ENCODE measurements at places on chromosomes 11 and 22.

DNA sequence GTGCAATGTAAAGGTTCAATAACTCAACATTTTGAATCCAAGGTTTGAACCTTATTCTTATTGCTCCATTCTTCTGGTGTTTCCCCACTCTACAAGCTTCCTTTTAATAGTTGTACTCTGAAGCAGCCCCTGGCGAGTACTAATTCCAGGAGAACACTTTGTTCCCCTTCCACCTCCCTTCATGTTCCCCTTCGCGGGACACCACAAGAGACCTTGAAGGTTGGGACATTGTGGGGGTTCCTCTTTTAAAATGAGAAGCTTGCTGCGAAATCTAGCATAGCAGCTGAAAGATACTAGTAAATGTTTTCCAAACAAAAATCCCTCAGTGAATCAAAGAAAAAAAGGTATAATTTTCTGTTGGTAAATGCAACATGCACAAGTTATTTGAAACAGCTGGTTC, 626.3 kb upstream of the LRRC4C start:
- DNase-seq: no peak

GRCh38 chr11:118662401-118663271, 16.8 kb downstream of the TREH start:
- DNase-seq: no peak

DNA sequence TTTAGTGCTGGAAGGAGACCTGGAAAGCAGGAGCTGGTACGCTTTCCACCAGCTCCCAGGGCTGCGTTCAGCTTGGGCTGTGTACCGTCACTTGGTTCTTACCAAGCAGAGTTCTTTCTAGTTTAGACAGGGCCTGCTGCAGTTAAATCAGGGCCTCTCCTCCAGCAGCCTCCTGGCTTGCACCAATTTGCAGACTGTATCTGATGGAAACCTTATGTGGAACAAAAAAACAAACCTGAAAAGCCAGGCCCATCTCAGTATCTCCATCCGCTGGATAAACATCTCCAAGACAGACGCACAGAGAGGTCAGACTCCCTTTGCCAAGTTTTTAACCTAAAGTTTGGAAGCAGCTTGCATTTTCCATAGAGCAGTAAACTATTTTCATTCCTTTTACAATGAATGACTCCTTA, 288.6 kb upstream of the SORL1-AS1 start:
- no peak for DNase-seq

DNA sequence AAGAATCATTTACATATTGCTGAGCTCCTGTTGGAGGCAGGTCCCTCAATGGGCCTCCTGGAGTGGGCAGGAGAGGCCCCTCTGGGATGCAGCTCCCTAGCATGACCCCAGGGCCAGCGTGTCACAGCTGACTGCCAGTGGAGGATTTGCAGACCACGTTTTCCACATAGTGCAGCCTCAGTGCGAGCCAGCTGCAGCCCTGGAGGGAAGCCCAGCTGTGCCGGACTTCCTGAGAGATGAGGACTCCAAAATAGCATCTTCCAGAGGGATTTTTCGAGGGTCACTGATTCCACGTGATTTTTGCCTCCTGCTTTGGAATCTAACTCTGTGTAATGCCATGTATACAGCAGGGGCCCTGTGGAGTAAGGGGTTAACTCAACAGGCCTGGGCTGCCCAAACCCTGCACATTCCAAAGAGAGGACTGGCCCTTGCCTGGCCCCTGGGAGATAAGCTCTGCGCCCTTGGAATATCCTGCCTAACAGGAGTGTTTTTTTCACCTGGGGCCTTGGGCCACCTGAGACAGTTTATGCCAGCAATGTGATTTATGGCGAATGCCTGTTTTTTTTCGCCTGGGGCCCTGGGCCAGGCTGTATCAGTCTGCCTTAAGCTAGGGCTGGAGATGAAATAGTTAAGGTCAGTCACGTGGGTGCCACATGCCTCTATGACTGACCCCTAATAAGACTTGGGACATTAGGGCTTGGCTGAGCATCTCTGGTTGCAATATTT, 47.4 kb downstream of the RPS6KA4 start:
- no peak for DNase-seq

GRCh38 chr11:16239141-16240105, 116.9 kb downstream of the SOX6 start:
- no peak for DNase-seq

GRCh38 chr11:8335683-8336082, 72.0 kb upstream of the LMO1 start:
- no peak for DNase-seq

GRCh38 chr11:134020598-134020997, 48.3 kb upstream of the JAM3 start:
- DNase-seq: no peak

DNA sequence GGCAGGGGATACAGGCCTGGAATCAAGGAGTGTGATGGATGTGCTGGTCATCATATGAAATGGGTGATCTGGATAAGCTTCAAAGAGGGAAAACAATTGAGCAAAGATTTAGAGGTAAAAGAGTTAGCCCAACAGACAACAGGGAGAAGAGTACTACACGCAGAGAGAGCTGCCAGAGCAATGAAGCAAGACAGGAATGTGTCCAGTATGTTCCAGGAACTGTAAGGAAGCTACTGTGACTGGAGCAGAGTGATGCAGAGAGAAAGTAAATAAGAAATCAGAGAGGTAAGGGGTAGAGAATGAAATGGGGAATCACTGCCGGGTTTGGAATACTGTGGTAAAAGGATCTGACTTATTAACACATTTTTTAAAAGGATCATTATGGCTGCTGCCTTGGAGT, 255.1 kb downstream of the DCDC1 start:
- no peak for DNase-seq

DNA sequence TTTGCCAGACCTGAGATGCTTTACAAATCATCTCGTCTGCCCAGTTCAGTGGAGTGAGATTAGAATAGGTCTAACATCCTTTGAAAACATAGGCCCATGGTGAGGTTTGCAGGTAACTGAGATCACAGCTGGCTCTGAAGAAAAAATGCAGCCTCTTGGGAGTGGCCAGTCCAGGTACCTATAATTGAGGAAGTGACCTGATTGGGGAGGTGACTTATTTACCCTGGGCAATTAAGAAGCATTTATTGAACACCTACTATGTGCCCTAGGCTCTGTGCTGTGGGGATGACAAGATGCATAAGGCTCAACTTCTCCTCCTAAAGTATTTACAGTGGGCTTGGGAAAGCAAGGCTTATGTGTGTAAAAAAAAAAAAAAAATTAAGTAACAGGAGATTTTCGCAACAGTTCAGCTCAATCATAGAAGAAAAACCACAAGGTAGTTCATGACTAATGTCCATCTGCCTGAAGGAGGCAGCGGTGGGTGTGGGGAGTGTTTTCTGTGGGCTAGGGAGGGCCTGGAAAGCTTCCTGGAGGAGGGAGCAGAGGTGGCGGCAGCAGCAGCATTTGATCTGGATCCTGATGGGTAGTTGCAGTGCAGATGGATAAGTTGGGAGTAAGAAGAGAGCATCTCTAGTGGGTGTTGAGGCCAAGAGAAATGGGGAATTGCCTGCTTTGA, 16.1 kb downstream of the MICAL2 start:
- DNase-seq: no peak
